ENCODE measurements at places on chromosomes 5 and 9.

DNA sequence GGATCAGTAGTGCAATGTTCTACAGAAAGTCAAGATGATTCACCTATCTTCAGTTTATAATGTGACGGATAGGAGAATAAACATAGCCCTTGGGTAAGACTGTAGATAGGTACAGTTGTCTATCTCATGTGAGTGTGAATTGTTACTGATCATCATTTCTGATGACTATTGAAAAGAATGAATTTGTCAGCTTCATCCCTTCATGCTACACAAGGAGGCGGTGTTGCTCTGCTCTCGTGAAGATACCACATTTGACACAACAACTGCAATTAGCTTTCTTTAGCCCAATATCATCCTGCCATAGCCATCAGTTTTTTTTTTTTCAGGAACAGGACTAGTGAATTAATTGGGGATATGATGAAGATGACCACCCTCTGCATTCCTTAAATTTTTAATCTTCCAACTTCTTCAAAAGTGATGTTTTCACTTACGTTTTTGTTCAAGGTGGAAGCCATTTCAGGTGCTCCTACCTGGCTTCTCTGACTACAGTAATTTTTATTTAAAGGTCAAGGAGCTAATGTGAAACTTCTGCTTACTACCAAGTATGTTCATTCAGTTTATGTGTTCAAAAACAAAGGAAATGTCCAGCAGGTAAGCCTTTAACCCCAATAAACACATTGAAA lies 152.9 kb upstream of the MOCS2 start:
- DNase-seq, result no peak

GRCh38 chr5:165296401-165297130 lies 1791.1 kb downstream of the MAT2B start:
- DNase-seq, result no peak

GRCh38 chr9:135447126-135447525 lies 32.5 kb upstream of the PPP1R26 start:
- DNase-seq, result no peak

- DNase-seq, result no peak
Observed at GRCh38 chr5:38608874-38609273, 52.4 kb upstream of the LIFR start.

DNA sequence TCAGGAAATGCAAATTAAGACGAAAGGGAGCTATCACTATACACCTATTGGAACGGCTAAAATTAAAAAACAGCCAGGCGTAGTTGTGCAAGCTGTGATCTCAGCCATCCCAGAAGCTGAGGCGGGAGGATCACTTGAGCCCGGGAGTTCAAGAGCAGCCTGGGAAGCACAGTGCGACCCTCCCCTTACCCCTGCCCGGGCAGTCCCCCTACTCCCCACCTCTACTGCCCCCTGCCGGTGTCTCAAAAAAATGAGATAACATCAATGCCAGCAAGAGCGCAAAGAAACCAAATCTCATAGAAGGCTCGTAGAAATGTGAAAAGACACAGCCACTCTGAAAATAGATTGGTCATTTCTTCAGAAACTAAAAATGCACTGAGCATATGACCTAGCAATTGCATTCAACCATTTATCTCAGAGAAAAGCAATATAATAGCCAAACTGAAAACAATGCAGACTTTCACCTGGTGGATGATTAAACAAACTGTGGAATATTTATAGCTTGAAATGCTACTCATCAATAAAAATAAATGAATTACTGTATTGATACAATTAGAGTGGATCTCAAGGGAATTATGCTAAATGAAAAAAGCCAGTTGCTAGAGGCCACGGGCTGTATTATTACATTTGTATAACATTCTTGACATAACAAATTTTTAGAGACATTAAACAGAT lies 20.6 kb downstream of the OR2V2 start:
- no peak for DNase-seq

DNA sequence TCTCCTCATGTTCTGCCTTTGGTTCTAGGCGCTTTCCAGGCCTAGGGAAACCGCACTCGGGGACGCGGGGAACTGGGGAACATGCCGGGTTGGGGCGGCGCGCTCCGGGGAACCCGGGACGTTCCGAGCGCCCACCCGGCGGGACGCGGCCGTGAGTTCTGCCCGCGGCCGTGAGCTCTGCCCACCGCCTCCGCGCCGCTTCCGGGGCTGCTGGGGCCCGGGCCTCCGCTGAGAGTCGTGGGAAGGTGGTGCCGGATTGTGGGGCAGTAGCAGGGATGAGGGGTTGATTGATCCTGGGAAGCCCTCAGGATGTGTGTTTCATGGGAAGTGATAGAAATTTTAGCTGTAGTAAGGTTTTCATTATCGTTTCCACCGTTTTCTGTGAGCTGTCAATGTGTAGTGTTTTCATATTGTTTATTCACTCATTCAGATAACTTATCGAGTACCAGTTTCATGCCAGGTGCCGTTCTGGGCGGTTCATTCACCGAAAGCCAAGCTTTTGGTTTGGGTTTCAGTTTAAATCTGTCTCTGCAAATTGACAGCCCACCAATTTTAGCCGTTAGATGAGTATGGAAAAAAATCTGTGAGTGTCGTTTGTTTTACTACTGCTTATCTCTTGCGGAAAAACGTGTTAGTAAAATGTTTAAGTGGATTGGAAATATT lies 657 bp downstream of the MTRR start:
- DNase-seq, result no peak

DNA sequence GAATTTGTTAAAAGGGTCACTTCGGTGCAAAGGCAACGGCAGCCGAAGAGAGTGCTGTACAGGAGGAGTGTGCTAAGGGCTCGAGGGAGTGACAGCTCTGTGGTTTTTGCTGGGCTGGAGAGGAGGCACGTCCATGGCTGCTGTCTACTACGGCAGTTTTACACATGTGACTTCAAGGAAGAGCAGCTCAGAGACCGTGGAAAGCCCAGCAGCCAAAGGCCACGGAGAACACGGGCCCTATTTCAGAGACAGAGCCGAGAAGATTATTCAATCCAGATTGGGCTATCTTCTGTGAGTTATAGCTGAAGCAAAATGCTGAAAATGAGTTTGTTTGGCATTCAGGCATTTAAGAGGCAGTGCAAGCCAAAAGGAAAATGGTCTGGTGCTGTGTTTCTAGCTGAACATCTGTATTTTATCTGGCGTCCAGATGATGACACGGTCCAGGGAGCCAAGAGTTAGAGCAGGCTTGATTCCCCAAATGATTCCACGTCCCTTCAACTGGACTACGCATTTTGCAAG lies 96.4 kb downstream of the RFK start:
- DNase-seq, result no peak

DNA sequence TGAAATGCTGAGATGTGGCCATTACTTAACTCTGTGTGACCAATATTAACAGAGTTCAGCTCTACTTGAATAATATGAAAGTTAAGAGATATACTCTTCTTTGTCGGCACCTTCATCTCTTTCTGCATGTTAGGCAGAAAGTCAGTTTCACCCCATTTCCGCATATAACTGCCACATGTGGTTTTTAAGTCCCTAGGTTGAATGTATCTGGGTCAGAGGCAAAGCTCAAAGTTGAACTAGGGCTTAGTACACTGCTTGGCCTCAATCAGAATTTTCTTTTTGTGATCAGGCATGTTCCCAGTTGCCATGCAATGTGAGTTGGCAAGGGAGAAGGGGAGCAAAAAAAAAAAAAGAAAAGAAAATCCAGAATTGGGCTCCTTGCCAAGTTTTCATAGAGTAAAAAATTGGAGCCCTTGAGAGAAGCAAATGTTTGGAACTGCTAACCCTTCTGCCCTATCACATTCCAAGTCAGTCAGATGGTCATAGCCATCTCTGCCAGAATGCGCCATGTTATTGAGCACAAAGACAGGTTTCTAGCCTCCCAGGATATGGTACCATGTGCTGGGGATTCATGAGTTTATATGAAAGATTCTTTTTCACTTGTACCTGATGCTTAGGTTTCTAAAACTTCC lies 251.2 kb upstream of the RORB start:
- no peak for DNase-seq

GRCh38 chr9:133976887-133977286 lies 15.2 kb downstream of the VAV2 start:
- DNase-seq, result no peak

GRCh38 chr5:135662061-135662481 lies 83.3 kb upstream of the CXCL14 start:
- DNase-seq, result no peak

DNA sequence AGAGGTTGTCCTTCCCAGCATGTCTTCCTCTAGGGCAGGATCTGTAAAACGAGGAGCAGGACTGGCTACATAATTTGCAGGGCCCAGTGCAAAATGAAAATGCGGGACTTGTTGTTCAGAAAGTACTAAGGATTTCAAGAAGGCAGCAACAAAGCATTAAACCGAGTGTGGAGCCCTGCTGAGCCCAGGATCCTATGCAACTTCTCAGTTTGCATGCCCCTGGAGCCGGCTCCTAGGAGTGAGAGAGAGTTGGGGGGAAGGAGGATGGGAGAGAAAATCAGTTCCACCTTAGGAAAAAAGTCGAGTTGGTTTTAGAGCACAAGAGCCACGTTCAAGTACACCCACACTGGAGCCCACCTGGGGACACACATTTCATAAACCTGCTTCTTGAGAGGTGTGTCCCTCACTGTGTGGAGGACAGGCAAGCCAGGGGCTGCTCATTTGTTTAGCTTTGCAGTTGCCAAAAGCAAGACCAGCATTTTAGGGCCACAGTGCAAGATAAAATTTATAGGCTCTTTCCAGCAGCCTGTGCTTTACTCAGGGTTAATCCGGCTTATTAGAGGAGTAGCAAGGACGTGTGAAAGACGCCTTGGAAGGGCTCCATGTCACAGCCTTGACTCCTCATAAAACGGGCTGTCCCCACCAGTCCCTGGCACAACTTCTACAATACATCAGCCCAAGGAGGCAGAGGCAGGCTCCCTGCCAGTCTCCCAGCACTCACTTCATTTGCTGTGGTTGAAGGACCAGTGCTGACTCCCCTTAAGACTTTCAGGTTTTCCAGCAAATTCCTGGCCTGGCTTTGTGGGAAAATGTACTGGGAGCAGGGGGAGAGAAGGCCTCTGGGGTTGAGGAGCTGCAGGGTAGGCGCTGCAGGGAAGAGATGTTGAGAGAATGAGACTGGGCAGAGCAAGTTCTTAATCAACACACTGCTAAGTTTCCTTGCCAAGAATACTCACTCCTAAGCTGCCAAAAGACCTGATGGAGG lies 159.7 kb upstream of the SEMA6A start:
- DNase-seq, result no peak

GRCh38 chr5:180105827-180106312 lies 34.3 kb upstream of the RNF130 start:
- DNase-seq, result no peak

DNA sequence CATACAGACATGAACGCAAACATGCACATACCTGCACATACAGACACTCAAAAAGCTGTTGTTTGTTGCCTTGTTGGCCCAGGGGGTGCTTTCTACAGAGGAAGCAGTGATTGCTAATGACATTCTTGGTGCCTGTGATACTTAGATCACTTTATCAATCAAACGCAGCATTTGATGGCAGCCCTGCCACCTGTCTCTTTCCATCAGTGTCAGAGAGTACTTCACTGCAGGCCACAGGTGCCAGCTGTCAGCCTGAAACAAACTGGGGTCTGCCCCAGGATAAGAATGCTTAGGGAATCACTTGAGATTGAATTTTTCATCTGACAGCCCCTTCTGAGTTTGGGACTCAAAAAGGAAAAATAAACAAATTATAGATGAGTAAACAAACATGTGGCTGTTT lies 388.9 kb upstream of the SGCD start:
- DNase-seq, result no peak

- no peak for DNase-seq
Observed at GRCh38 chr5:180289433-180289832, 2.5 kb downstream of the MAPK9 start.

All from stimulated activated CD8-positive, alpha-beta memory T cell treated with anti-CD3 and anti-CD28 coated beads, Interleukin-4, amount 100 ng/mL, for 4 hours (primary cell).